ENCODE measurements at places on chromosomes 5 and 9.

DNA sequence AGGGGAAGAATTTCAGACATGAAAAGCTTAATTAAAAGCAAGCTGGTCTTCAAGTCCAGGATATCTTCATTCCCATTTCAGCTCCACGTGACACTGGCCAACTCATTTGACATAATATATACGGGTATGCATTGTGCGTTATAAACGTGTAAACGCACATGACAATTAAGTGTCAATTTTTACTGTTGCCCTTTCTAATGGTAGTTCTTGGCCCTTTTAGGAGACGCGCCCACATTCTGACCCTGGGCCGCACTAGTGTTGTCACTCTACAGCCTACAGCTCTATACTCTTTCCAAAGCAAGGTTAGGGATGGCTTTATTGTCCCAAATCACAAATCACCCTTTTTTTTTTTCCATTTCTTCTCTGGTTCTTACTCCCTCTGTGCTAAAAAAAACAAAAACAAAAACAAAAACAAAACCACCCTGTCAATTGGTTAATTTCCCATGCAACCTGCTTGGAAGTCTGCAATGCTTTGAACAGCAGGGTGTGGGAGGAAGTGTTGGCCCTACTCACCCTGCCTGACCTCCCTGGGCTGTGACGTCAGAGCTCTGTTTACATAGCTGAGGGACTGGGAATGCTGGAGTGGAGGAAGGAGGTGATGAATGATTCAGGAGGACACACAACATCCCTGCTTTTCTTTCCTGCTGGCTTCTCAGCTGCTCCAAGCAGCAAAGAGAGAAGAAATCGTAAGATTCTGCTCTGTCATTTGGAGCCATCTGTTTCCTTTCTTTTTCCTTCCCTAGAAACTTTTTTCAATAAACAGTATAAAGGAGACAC, 19.3 kb downstream of the RFK start:
- peak; percentile 85 for DNase-seq

- DNase-seq = no peak
Measured at GRCh38 chr5:148831590-148832565, 5.5 kb downstream of the ADRB2 start.

DNA sequence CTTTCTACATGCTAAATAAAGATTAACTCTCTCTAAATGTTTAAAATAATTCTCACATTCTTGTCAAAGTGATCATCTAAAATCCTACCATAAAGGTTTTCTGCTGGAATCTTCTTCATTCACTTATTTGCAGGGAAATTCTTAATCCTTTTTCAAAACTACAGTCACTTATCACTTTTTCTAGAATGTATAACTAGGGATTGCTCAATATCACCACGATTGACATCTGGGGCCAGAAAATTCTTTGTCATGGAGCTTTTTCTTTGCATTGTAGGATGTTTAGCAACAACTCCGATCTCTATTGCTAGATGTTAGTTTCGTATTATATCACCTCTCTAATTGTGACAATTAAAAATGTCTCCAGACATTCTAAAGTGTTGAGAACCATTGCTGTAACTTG, 344.9 kb upstream of the PIK3R1 start:
- DNase-seq = no peak

DNA sequence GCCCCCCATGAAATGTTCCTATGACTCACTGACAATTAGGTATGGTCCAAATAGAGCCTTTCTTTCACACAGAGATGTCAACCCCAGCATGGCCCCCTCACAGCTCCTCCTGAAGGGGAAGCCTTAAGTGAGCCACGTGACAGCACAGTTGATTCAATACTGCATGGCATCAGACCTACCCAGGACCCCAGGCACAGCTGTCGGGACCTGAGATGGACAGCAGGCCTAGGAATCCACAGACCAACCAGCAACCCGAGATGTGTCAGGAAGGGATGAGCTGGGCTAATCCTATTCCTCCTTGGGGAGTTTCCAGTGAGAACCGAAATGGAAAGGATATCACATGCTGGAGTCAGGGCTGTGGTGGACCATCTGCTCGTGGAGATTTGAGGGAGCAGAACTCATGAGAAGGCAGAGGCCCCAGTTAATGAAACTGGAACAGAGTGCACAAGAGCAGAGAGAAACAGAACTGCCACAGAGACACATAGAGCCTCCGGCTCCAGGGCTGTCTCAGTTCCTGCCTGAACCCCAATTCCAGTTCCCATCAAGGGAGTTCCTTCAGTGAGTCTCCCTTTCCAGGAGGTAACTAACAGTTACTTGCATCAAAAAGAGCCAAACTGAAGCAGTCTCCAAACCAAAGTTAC, 42.1 kb upstream of the SMIM23 start:
- no peak for DNase-seq

- DNase-seq = no peak
Measured at GRCh38 chr9:76650692-76651091, 113.5 kb upstream of the PCA3 start.

GRCh38 chr5:77952636-77953212, 176.6 kb upstream of the TBCA start:
- peak; percentile 64 for DNase-seq

DNA sequence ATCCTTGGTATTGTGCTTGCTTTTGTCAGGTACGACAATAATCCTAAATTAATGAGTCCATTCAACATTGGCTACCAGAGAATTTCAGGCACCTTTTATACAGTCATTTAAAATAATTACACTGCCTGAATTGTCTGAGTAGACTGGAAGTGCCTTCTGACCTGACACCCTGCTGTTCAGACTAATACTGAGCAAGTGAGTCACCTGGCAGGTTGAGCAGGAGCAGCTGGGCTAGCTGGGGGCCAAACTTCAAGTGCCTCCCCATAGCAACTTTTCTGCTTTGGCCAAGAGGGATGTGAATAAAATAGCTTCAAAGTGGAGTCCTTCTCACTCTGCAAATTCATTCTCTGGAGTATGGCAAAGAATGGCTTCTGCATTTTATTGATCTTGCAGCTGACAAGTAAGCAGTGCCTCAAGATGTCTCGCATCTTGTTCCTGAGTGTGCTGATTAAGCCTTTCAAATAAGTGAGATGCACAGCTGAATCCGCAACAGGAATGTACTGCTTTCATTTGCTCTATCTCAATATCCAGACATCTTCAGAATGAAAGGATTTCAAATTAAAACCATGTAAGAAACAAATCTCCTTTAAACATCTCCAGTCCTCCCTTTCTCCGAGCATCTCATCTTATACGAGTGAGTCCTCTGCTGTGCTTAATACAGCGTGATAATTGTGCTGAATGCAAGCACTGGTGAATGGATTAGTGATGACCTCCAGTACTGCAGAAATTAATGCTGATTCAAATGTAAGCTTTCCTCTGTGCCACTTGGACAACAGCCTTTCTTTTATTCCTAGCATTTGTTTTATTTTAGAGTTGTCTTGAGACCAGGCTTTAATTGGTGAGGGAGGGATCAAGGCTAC, 271.2 kb downstream of the EDIL3 start:
- peak; percentile 12 for DNase-seq

- DNase-seq = no peak
Measured at GRCh38 chr5:152314196-152314829, 90.8 kb downstream of the NMUR2 start.

DNA sequence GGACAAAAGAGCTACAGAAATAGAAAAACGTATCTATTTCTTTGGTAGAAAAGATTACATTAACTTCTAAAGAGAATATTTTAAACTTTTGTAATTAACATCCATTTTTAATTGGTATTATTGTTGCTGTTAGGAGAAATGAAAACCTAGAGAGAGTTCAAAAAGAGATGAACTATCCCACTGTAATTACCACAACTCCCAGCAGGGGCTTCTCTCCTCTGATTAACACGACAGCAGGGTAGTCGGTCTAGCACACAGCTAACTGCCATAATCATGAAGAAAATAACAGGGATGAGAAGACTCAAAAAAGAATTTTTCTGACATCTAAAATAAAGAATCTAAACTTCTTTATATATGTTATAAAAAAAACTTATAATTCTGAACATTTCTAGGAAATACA, 86.2 kb upstream of the CDH9 start:
- peak; percentile 20 for DNase-seq

DNA sequence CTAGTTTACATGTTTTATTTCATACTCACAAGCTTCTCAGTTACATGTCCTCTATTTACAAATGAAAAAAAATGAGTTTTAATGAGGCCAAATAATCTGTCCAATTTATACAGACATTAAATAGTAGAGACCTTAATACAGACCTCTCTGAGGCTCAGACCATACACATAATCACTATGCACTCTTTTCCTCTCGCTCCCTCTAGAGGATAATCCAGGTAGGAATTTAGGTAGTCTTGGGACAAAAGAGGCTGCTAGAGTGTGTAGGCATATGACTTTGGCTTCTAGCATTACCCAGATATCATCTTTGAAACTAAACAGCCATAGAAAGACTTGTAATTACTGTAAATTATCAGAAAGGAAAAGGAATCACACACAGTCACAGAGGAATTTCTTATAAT, 444.7 kb downstream of the HINT1 start:
- peak; percentile 67 for DNase-seq

- DNase-seq = no peak
Measured at GRCh38 chr5:78771260-78772205, 123.0 kb upstream of the LHFPL2 start.

- DNase-seq = no peak
Measured at GRCh38 chr5:63053019-63053638, 474.5 kb downstream of the LRRC70 start.

GRCh38 chr5:84383816-84384603, 670 bp downstream of the EDIL3 start:
- peak; percentile 42 for DNase-seq

DNA sequence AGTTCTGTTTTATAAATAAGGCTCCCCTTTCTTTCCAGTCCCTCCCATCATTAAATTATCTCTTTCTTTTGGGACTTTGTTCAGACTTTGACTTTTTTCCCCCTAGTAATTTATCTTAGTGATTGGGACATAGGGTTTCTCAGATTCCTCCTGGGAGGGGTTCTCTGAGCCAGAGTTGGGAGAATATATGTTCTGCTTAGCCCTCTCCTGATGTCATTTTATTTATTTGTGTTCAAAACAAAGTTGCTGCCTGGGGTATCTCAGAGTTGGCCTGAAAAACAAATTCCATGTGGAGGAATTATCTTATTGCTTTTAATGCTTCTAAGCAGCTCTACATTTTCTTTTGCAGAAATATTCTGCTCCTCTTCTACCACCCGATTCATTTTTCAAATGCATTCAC, 211.0 kb downstream of the PCSK5 start:
- no peak for DNase-seq

GRCh38 chr9:136328622-136329041, 1.3 kb downstream of the GPSM1 start:
- DNase-seq = peak; percentile 43

- DNase-seq = no peak
Measured at GRCh38 chr5:124739634-124740025, 6.8 kb downstream of the ZNF608 start.

- peak; percentile 7 for DNase-seq
Measured at GRCh38 chr5:6510132-6510531, 61.5 kb downstream of the UBE2QL1 start.

DNA sequence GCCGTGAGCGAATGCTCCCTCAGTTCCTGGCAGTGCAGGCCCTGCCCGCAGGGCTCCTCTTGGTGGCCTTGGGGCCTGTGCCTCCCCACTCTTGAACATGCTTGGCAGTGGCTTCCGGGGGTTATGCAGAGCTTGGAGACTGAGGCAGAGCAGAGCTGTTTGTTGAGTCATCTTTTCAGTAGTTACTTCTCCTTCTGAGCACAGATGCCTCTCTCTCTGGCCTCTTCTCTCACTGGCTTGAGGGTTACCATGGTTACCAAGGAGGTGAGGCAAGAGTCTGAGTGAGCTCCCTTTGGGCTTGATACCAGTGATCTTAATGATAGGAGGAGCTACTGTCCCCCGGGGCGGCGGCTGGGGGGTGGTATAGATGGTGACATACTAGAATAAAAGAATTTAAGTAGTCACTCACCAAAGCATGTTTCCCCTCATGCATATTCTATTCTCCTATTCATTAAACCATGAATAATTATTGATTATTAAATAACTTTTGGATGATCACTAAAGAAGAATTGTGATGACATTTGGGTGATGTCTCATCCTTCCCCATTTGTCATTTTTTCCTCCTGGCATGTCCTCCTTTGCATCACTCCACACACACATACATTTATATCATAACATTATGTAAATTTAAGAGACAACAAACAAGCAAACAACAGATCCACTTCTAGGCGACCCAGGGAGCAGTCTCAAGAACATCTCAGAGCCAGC, 111.1 kb downstream of the ARHGAP26 start:
- DNase-seq = peak; percentile 65
